ENCODE measurements at places on chromosomes 5 and 9. TPM values are rescaled to one million over a fixed set of nuclear protein-coding genes. Genes with fewer than 3 reads are reported as not detected.

The FRMD3 gene
- 3.9 TPM for total RNA-seq

The SPINK6 gene
- total RNA-seq = not detected

The NUDT12 gene
- 14.1 TPM for total RNA-seq

The ADAMTS13 gene
- 1.8 TPM for total RNA-seq

The UNC13B gene
- total RNA-seq = 34.3 TPM

The HRCT1 gene
- 2.2 TPM for total RNA-seq

The WDR31 gene
- 2.1 TPM for total RNA-seq

The CTXN3 gene
- not detected for total RNA-seq

The NPR3 gene
- 24.3 TPM for total RNA-seq

The SHC3 gene
- 9.2 TPM for total RNA-seq

The ADAMTS6 gene
- 23.5 TPM for total RNA-seq

The NMUR2 gene
- not detected for total RNA-seq

The IL5 gene
- total RNA-seq = not detected

The CNTNAP3 gene
- total RNA-seq = 76.5 TPM

The DOCK8 gene
- under 0.01 TPM for total RNA-seq

The IL4 gene
- not detected for total RNA-seq

The GFPT2 gene
- 1.1 TPM for total RNA-seq

The TAF11L10 gene
- not detected for total RNA-seq

The COL15A1 gene
- 2.7 TPM for total RNA-seq

The KIF24 gene
- total RNA-seq = 2.9 TPM

The CCL19 gene
- total RNA-seq = not detected

The TMEM171 gene
- total RNA-seq = 1.2 TPM

The MARCOL gene
- total RNA-seq = not detected

The GNA14 gene
- total RNA-seq = 4.4 TPM

The PTGDS gene
- 21.8 TPM for total RNA-seq

The ANKRD31 gene
- total RNA-seq = 0.13 TPM

The SPATA31A3 gene
- total RNA-seq = not detected

The GARIN3 gene
- total RNA-seq = not detected

The TMEM232 gene
- total RNA-seq = 5.9 TPM

The NR3C1 gene
- 55.1 TPM for total RNA-seq

The IL13 gene
- not detected for total RNA-seq

The SPINK4 gene
- not detected for total RNA-seq

The KCNT1 gene
- not detected for total RNA-seq

The NAIP gene
- total RNA-seq = 5.8 TPM

The SVEP1 gene
- total RNA-seq = 3.5 TPM

The LMX1B gene
- not detected for total RNA-seq

The GPR150 gene
- total RNA-seq = 0.13 TPM

The EMB gene
- 6.9 TPM for total RNA-seq

The ARHGEF37 gene
- 0.99 TPM for total RNA-seq

The SOHLH1 gene
- total RNA-seq = not detected

The C1QTNF3 gene
- 0.79 TPM for total RNA-seq

The N4BP3 gene
- total RNA-seq = 1.5 TPM

The SPINK13 gene
- total RNA-seq = not detected

The CATSPER3 gene
- 0.25 TPM for total RNA-seq

Measured in aortic smooth muscle cell (primary cell).